Epithelial cell of prostate (primary cell): ENCODE measurements at places on chromosomes 2 and 18.

DNA sequence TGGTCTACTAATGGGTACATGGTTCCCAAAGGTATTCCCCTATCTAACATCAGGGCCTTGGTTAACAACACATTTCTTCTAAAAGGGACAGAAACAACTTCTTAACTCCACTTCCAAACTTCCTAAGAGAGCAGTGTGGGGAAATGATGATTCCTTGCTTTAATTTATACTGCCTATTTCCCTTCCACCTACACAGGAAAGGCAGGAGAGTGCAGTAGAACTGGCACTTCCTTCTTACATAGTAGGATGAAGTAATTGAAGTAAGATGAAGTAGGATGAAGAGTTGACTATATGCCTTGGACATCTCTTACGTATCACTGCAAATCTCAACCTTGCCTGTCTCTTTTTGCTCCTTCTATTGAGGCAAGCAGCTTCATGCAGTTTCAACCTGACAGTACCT is 54.7 kb downstream of the CD28 start:
- no peak for DNase-seq

GRCh38 chr2:147364597-147364996 is 480.2 kb upstream of the ACVR2A start:
- DNase-seq = no peak

DNA sequence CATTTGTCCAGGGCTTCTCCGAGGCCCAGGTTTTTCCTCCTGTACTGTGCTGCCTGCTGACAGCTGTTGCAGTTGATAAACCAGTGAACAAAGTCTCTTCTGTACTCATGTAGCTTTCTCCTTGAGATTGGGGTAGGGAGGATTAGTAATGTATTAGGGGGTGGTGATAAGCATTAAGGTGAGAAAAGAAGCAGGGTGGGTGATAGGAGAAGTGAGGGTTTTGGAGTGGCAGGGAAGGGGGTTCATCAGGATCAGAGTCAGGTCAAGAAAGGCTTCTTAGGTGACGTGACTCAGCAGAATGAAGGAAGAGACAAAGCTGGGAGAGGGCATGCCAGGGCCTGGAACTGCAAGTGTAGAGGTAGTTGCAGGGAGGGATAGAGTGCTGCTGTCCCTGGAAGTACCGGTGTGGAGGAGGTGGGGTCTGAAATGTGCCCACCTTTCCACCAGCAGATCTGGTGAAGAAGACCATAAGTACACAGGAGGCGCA is 48.7 kb downstream of the PKP4 start:
- no peak for DNase-seq

DNA sequence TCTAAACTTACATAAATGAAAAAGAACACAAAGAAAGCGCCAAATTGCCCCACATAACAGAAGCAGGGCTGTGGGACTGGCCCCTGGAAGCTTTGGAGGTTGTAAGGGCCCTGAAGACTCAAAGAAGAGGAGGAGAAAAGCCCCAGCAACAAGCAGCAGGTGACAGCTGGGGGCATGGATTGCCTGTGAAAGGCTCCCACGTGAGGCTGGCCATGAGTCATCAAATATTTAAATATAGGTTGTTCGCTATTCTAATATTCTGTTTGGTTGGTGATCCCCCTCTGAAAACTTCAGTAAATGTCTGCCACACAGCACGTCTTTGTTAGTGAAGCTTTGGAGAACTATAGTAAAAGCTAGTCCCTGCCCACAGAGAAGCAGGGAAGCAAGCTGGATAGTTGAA is 132.4 kb downstream of the MREG start:
- no peak for DNase-seq

DNA sequence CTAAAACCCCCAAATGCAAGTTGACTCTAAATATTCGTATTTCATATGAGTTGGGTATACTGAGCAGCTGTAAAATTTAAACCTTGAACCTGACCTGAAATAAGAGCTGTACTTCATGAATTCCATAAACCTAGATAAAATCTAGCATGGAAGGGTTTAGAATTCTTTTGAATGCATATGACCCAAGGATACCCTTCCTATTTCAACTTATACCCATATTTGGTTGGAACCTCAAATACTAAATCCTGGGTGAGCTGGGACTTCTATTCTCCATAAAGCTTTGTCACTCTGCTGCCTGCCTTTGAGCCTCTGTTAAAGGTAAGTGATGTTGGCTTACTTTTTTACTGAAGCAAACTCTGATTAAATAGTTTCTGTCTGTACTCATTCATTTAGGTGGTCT is 994.6 kb downstream of the SUCLG1 start:
- no peak for DNase-seq

DNA sequence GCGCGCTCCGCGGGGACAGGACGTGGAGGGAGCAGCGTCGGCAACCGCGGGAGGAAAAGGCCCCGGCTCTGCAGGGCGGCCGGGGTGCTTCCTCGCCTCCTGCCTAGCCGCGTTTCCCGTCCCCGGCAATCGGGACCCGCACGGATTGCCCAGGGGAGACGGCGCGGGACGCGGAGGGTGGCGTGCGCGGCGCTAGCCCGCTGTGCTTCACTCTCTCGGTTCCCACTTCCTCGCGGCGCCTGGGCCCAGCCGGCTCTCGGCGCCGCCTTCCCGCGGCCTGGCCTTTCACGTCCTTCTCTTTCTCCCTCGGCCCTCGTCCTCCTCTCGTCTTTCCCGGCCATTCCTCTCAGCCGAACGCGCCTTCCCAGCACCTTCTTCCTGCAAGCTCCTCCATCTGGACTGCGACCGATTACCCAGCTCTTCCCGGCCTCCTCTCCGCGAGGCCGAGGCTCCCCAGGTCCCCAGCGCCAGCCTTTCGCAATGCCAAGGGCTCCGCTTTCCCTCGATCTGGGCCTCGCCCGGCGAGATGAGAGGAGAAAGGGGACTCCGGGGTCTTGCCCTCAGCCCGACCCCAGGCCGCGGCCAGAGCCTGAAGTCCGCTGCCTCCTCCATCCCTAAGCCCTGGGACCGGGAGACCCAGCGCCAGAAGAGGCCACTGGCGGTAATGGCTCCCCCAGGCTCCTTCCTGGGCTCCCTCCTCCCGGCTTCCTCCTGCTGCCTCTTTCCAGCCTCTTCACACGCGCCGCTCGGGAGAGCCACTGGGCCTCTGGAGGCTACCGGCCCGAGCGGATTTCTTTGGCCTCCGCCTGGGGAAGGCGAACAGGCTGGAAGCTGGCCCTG is 34.3 kb upstream of the ATP6V1B1 start:
- no peak for DNase-seq

GRCh38 chr2:216039918-216040317 is 26.6 kb upstream of the MREG start:
- no peak for DNase-seq

DNA sequence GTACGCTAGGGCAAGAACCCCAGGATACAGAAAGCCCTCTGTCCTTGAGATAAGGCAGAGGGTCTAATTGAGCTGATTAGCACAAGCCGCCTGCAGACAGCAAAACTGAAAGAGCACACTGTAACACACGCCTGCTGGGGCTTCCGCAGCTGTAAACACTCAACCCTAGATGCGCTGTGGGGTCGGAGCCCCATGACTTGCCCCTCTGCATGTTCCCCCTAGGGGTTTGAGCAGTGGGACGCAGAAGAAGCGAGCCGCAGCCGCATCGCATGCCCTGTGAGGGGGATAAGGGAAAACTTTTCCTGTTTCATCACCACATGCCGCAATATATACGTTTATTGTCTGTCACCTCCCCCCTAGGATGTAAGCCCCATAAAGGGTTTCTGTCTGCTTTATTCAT is 384.6 kb downstream of the PLCL1 start:
- DNase-seq = no peak

DNA sequence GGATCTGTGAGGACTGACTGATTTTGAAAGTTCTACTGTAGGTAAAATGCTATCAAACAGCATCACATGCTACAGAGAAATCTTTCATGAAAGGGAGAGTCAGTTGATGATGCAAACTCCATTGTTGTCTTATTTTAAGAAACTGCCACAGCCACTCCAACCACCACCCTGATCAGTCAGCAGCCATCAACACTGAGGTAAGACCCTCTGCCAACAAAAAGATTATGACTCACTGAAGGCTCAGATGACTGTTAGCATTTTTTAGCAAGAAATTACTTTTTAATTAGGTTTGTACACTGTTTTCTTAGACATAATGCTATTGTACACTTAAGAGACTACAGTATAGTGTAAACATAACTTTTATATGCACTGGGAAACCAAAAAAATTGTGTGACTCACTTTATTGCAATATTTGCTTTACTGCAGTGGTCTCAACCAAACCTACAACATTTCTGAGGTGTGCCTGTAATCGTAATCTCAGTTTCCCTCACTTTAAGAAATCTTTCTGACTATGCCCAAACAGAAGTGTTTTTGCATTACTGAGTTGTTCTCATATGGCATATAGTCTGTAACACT is 42.8 kb downstream of the METTL8 start:
- peak; percentile 51 for DNase-seq

GRCh38 chr18:6557770-6558248 is 143.1 kb upstream of the L3MBTL4 start:
- no peak for DNase-seq

- no peak for DNase-seq
Measured at GRCh38 chr2:168889635-168890005, 610 bp downstream of the SPC25 start.

DNA sequence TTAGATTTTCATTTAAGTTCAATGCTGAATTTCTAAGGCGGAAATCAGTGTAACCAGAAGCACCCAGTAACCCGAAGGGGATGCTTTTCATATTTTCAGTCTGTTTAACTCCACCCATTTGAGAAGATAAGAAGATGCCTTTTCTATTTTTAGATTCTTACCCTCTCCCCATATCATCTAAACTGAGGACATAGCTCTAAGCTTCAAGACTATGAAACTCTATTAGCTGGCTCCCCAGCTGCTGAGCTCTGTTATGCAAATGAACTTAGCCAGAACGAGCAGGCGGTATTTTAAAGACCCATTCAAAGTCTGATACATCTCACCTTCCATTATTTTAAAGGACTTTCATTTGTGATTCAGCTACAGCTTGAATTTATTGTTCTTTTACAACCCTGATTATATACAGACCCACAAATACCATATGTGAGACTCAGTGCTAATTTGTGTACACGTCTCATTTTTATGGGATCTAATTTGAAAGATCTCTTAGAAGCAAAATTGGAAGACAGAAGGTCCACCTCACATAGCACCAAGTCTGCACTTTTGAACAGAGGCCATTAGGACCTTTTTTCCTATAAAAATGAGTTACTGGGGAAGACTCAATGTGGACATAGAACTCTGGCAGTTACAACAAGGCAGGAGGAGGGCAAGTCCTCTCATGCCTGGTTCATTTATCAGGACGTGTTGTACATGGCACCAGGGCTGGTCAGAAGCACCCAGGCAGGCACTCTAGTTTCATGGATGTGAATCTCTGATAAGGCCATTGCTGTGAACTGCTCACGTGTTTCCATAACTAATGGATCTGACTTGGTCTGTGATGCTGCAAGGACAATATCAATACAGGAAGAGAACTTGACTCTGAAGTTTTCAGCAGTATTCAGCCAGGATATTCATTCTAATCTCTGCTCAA is 16.3 kb downstream of the CDC42EP3 start:
- no peak for DNase-seq

DNA sequence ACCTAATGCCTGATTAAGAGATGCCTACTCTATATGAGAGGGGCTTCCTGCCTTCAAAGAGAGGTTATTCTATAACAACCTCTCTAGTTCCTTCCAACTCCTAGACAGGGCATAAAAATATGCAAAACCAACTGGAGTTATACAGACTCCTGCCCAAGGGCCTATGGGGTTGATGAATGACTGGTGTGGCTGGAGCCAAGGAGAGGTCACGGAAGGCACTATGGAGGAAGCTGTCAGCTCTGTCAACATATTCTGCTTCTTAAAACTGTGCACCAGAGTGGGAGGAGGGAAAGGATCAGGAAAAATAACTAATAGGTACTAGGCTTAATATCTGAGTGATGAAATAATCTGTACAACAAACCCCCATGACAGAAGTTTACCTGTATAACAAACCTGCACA is 120.9 kb upstream of the CDC42EP3 start:
- DNase-seq = no peak
